Activated naive CD4-positive, alpha-beta T cell treated with anti-CD3 and anti-CD28 coated beads, Interleukin-2, amount 50 U/mL, for 72 hours (primary cell): ENCODE measurements at places on chromosomes 12 and 14. TPM values are rescaled to one million over a fixed set of nuclear protein-coding genes. Genes with fewer than 3 reads are reported as not detected.

DNA sequence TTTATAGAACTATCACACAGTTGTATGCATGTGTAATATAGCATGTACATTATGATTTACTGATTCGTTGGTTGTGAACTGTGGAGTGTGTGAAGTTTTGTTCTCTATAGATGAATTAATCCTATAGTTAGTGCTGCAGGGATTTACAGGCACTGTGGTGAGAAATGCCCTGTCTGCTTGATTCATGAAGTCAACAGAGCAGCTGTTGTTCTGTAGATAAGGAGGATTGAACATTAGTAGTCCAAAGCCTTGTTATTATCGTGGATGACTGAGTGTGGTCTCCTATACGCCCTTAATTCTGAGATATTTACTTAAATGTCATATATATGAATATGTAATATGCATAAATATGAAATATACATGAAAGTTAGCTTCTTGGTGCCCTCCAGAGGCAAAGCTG, 98.3 kb downstream of the DNAH10 start:
- no peak for DNase-seq

GRCh38 chr12:79643821-79644220, 46.9 kb downstream of the PAWR start:
- no peak for DNase-seq

DNA sequence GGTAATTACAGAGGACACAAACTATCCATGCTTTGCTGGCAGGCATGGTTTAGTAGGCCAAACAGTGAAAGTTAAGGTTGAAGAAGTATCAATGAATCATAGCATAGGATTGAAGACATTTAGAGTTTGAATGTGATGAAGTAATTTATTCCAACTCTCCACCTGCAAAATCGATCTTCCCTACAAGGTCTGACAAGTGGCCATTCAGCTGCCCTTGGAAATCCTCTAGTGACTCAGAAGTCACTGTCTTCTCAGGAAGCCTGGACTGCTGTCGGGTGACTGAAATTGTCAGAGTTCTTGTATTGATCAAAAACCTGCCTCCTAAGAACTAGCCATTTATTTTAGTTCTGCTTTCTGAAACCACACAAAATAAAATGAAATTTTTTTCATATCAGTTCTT, 17.7 kb upstream of the STXBP6 start:
- DNase-seq: no peak

DNA sequence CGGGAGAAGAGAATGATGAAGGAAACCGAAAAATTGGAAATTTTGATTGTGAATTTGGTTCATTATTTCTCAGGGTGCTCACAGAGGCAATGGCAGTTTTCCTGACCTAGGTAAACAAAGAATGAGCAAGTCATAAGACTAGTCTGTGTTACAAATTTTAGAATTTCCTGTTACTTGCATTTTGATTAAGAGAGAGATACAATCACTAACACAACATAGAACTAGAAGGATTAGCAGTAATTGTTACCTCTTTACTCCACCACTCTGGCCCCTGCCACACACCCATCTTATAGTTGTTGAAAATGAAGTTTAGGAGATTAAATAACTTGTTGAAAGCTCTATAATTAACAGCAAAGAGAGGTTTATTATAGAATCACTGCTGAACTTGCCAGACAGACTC, 62.0 kb downstream of the CATSPERB start:
- DNase-seq: no peak

DNA sequence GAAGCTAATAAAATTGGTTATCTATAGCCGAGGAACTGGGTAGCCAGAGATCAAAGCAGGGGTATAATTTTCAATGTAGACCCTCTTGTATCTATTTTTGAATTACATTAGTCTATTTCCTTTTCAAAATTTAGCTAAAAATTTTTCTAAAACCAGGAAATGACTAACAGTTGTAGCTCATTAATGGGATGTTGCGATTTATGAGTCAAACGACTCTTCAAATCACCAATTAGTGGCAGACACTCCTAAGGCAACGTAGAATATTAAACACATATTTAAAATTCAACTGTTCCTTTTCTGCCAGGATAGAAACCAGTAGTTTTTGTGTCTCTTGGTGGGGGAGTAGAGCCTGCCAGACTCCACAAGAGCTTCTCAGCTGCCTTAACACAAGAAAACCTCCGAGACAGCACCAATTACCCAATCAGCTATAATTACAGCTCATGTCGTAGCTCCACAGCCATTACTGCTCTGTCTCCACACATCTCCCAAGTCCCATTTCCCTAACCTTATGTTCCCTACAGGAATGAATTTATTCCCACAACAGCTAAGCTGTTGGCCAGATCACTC, 26.9 kb downstream of the GCN1 start:
- no peak for DNase-seq

DNA sequence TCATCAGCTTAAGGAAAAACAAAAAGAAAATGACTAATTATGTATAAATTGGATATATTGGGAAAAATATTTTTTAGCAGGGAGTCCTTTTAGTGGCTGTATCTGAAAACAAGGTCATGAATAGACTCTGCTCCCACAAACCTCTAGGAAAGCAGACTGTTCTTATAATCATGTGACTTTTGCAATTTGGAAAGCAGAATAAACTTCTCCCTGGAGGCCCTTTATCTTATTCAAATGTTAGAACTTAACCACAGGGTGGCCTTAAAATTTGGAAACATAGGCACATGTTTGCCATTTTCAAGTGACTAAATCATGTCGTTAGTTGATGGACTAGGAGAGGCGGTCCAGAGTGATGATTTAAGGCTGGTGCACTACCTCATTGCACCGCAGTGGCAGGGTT, 196.6 kb upstream of the KRR1 start:
- no peak for DNase-seq

GRCh38 chr14:105940534-105941225, 414.3 kb downstream of the TMEM121 start:
- no peak for DNase-seq

DNA sequence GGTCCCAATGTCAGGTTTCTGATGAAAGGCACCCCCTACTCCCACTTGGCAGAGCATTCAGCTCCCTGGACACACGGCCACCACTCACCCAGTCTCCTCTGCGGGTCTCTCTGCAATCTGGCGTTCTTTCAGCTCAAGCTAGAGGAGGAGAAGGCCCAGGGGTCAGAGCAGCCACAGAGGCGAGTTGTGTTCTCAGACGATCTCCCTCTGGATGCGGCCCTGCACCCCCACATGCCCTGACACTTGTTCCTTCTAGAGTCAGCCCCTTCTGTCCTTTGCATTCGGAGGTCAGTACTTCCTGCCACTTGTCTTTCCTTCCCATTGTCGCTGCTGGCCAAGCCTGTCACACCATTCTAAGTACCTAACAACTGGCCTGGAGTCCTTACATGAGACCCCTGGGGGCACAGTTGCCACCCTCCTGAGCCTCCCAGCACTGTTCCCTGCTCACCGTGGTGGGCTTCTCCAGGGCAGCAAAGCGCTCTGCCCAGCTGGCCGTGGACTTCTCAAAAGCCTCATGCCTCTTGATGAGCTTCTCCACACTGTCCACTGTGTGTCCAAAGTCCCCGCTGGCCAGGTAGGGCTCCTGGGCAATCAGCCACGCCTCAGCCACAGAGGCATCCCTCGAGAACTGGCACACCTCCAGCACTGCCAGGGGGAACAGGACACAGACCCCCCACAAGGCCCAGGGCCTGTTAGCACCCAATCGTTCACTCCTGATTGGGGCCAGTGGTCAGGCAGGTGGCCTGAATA, 63.2 kb downstream of the PLEKHG3 start:
- DNase-seq: no peak

- no peak for DNase-seq
These were observed 789.2 kb upstream of the FBXO33 start for GRCh38 chr14:40221428-40221827.

GRCh38 chr12:39574378-39574777, 45.2 kb downstream of the ABCD2 start:
- no peak for DNase-seq

GRCh38 chr12:56898938-56899337, 35.3 kb downstream of the SDR9C7 start:
- no peak for DNase-seq

DNA sequence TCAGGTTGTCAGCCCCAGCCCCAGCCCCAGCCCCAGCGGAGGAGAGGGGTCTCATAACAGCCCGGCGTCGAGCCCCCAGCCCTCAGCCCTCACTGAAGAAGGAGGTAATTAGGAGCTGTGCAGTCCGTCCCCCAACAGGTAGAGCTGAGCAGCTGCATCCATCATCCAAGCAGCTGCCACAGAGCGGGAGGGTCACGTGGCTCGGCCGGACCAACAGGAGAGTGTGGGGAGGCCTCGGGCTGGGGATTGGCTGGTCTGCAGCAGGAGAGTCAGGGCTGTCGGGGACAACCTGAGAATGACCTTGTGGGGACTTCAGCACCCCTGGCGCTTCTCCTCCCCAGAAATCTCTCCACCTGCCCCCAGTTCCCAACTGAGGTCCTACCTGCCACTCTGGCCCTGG, 29.6 kb downstream of the SMUG1 start:
- DNase-seq: no peak

DNA sequence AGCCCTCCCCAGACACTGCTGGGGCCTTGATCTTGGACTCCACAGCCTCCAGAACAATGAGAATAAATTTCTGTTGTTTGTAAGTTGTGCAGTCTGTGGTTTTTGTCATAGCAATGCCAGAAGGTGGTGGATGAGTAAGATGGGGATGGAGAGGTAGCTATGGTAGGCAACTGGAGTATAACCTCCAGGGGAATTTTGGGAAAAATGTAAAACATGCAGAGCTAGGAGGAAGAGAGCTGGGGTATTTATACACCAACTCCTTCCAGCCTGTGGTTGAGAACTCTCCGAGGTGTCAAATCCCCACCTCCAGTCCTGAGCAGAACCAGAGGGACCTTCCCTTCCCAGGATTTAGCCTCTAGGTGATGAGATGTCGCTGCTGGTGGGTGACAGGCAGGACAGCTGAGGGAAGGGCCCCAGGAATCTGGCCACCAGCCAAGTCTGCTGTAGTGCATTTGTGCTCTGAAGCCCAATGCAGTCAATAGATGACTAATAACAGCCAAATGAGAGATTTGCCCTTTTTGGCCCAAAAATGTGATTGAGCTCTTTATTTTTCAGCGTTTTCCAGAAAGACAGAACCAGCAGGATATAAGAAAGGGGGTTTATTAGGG, 19.1 kb upstream of the CEP170B start:
- DNase-seq: no peak

The GNB3 gene
- 0.25 TPM for total RNA-seq

The CISTR gene
- not detected for total RNA-seq

The GUCY2C gene
- total RNA-seq: not detected
